ENCODE measurements at places on chromosomes 2 and 18.

- no peak for DNase-seq
These were observed 34.7 kb upstream of the MBP start for GRCh38 chr18:77167251-77167650.

DNA sequence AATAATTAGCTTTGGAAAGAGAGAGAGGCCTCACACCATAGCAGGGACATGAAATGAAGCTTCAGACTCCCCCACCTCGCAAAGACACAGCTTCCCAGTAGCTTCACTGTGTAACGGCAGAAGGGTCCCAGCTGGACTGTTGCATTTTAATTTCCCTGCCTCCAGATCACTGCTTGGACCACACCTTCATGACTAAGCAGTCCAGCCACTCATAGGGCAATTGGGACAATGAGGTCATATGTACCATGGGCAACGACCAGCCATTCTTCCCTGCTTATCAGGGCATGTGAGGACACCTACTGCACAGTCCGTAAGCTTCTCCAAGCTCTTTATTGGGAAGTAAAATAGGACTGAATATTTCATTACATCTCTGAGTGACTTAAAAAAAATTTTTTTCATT is 183.0 kb downstream of the MREG start:
- DNase-seq, result no peak

DNA sequence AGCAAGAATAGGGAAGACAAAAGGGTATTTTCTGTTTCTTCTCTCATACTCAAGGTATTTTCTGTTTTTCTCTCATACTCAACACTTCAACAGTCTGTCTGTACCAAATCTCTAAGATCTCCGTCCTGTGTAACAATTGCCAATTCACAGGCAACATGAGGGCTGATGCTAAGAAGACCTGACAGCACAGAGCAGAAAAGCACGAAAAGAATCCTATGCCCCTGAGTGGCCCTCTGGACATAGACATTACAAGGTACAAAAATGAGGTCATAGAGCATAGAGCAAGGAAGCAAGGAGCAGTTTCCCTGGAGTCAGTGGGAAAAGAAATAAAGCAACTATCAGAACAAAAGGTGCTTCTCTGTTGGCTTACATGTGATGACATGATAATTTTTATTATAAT is 1612.6 kb upstream of the CELF4 start:
- no peak for DNase-seq

DNA sequence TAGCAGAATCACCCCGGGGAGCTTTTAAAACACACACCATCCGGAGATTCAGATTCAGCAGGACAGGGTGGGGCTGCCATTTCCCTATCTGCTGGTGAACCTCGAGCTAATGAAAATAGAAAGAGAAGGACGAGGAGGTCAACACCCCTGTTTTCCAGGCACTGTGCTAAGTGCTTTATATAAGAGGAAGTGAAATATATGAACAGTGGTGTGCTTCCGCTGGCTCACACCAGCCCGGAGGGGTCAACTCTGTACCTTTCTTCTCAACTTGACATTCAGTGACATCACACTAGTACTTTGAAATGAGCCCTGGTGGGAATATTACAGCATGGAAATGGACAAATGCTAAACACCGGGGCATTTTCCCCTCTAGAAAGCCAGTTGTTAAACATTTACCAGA is 108.3 kb upstream of the LTBP1 start:
- no peak for DNase-seq

DNA sequence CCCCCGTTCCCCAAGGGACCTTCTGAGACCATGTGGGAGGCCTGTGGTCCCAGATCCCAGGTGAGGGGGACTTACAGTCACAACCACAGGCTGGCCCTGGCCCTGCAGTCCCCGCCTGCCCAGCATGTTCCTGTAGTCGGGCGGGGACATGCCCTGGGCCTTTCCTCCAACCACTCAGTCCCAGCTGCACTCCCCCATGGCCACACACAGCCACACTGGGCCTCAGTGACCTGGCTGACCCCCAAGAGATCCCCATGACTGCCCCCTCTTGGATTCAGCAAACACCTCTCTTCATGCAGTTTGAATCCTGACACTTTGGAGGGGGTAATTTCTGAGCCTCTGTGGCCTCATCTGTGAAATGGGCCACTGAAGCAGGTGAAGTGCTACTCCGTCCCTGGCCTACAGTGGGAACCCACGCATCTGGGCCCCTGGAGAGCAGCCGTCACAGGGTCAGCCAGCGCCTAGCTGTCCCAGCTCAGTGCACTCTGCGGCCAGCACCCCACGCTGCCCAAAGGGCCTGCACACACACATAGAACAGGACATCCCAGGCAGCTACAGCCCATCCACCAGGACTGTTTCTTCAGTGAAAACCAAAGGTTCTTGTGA is 12.7 kb upstream of the ARHGEF4 start:
- no peak for DNase-seq

DNA sequence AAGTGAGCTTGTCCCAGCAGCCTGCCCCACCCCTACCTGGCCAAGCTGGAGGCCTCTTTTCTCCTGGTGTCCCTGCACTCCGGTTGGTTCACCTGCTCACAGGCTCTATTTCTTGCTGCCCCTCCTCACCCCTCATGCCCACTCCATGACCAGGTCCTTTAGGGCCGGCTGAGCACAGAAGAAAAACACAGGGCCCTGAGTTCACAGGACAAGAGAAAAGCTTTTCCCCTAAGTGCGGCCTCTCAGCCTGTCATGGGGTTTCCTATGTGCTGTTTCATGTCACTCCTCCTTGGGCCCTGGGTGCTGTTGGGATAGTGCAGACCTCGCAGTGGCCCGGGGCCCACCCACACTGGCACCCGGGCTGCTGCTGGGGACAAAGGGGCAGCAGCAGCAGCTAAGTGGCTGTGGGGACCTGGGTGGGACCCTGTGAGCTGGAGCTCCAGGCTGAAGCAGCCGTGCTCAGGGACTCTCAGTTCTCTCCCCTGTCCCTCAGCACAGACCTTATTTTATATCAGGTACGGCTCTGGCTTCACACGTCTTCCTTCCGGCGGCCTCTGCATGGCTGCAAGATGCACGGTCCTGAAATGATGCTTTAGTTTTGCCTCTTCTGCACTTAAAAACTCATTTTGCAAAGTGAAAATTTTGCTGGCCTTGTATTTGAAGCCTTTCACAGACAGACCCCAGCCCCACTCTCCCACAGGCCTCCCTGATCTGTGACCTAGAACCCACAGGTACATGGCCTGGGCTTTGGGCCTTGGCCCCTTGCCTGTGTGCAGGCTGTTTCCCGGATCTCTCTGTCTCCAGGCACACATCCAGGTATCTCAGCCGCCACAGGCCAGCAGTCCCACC is 71.8 kb downstream of the SH3RF3 start:
- no peak for DNase-seq

GRCh38 chr2:171407030-171407675 is 26.6 kb downstream of the METTL8 start:
- no peak for DNase-seq

DNA sequence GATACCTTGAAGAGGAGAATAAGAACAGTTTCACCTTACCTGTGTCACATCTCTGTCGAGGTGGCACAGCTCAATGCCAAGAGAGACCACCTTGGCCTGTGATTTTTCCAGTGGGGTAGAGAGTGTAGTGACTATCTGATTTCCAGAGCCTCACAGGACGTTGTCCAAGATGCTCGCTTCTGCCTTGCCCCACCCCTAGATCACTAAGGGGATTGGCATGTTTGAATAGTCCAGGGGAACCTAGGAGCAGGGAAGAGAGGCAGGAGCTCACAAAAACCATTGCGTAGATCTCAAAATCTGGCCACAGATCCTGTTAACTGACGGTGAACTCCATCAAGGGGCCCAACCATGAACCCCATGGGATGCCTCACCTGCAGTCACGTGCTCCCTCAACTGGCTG is 24.2 kb downstream of the TMEM178A start:
- DNase-seq, result no peak

GRCh38 chr2:129763966-129764365 is 215.5 kb upstream of the RAB6C start:
- no peak for DNase-seq

- DNase-seq, result no peak
These were observed 74.3 kb downstream of the PRKCE start for GRCh38 chr2:45725731-45726130.

- DNase-seq, result no peak
These were observed 126.6 kb downstream of the UBE2E3 start for GRCh38 chr2:181106789-181107627.

DNA sequence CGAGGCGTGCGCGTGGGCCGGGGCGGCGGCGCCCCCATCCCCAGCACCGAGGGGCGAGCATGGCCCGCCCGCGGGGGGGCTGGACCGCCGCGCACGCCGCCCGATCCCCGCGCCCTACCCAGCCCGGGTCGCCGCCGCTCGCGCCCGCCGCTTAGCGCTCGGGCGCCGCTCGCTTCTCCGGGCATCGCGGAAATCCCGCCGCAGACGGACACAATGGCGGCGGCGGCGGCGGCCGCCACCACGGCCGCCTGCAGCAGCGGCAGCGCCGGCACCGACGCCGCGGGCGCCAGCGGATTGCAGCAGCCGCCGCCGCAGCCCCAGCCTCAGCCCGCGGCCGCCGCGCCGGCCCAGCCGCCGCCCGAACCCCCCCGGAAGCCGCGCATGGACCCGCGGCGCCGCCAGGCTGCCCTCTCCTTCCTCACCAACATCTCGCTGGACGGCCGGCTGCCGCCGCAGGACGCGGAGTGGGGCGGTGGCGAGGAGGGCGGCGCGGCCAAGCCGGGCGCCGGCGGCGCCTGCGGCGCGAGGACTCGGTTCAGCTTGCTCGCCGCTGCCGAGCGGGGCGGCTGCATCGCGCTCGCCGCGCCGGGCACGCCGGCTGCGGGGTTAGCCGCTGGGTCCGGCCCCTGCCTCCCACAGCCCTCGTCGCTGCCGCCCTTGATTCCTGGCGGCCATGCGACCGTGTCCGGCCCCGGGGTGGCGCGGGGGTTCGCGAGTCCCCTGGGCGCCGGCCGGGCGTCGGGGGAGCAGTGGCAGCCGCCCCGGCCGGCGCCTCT is 453 bp downstream of the CABLES1 start:
- DNase-seq, result peak; percentile 36

DNA sequence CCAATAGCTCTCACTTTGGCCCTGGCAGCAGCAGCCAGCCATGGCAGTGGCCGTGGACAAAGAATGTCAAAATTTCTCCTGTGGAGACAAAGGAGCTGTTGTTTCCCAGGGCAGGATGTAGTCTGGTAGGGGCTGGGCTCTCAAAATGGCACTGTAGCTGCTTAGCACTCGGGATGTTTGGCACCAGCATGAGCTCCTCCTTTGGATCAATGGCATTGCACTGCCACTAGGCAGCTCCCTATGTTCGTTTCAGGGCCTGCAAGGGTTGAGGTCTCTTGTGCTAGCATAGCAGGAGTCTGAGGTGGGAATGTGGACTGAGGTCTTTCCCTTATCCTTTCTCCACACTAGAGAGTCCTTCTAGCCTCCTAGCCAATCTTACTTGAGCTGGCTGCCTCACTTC is 948.8 kb upstream of the FAM98A start:
- no peak for DNase-seq
